ENCODE measurements at places on chromosomes 5 and 9.

DNA sequence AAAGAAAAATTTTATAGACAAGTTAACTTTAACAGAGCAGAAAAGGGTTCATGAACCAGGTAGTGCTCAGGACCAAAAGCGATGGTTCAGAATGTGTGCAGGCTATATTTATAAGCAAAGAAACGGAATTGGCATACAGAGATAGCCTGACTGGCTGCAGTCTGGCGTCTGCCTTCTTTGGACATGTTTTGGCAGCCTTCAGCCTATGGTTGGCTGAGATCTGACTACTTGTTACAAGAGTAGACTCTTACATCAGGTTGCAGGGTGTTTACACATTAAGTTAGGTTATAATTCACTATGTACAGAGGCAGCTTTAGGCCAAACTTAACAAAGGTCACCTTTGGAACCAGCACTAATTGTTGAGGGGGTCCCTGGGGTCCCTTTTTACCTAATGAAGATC, 7.0 kb downstream of the NOP16 start:
- DNase-seq: no peak

DNA sequence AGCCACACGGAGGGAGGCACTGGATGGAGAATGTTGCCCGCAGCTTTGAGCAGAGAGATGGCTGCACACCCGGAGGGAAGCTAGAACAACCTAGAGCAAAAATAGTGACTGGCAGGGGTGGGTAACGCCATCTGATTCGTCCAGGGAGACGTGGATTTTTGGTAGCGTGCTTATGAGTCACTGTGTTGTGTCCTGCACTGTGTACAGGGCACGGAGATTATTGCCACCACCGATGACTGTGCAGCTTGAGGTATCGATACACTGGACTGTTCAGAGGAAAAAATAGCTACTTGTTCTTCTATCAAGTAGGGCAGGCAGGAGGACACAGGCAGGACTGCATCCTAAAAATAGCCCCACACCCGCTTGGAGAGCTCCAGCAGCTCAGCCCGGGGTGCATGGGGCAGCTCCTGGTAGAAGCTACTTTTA, 6.0 kb downstream of the UBE2QL1 start:
- no peak for DNase-seq

- DNase-seq: no peak
Measured at GRCh38 chr9:131181091-131181681, 55.8 kb downstream of the NUP214 start.

DNA sequence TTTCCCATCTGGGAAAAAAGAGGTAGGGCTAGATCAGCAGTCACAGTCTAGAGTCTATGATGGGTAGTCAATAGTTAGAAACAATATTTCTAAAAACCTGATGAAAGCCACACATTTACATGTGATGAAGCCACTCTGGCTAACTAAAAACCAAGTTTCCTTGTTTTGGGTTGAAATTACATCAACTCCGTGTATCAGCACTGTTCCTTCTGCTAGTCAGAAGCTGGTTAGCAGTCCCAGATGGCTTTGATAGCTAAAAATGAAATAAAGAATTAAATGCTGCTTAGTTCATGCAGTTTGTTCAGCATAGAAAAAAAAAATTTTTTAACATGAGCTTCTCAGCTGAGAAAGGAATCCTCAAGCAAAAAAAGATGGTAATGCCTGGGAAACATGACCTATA, 136.7 kb downstream of the FAM114A2 start:
- DNase-seq: no peak

DNA sequence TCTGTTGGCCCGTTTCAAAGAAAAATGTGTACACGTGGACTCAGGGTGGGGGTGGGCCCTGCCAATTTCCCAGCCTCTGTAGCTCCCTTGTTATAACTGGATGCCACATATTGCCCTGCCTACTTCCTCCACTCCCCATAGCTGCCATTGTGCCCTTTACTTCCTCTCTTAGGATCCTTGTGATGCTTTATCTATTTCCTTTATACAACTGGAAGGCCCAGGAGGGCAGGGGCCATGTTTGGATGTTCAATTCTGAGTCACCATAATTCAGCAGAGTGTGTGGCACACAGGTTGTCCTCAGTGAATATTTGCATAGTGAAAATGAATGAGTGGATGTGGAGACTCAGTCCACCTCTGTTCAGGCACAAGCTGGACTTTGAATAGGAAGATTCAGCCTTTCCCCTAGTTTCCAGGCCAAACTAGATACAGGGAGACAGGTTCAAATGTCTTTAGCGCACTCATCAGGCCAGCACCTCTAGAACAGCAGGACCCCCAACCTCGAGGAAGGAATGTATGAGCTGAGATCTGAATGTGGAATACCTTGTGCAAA, 10.6 kb upstream of the FEM1C start:
- DNase-seq: no peak

DNA sequence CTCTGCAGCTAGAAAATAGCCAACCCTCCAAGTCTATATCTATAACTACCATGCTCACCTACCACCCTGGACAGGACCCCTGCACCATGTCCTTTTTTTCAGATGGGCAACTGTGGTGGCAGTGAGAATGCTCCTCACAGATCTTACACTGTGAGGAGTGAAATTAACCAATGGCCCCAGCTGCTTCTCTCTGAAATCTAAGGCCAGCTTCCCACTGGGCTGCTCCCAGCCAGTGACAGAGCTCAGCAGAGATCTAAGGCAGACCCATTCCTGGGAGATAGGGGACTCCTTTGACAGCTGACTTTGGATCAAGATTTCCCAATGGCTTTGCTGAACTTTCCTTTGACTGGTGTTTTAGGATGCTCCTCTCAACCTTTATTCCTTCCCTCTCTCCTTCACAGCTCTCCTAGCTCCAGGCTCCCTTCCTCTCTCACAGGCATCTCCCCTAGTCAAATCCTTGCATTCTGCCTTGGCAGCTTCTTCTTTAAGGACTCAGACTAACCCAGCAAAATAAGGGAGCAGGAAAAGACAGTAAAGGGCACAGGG, 1.6 kb upstream of the ARAP3 start:
- no peak for DNase-seq

DNA sequence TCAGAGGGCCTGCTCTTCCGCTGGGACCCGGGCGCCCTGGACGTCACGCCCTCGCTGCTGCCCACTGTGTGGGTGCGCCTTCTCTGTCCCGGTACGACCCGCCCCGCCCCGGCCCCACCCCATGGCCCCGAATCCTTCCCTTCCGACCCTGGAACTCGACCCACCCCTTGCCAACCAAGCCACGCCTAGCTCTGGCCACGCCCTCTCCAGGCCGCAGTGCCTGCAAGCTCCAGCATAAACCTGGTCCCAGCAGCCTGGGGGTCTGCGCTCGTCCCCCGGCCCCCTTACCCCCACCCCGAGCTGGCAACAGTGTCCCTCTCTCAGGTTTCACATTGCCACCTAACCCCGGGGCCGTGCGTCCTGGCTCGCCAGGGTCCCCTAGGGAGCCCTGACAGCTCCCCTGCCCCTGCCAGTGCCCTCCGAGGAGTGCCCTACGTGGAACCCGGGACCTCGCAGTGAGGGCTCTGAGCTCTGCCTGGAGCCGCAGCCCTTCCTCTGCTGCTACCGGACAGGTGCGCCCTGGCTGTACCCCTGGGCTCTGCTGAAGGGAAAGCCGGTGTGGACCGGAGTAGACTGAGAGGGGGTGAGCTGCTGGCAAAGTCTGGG, 3.4 kb downstream of the ADGRD2 start:
- DNase-seq: no peak

GRCh38 chr5:82656341-82656761, 378.2 kb upstream of the RPS23 start:
- DNase-seq: no peak

DNA sequence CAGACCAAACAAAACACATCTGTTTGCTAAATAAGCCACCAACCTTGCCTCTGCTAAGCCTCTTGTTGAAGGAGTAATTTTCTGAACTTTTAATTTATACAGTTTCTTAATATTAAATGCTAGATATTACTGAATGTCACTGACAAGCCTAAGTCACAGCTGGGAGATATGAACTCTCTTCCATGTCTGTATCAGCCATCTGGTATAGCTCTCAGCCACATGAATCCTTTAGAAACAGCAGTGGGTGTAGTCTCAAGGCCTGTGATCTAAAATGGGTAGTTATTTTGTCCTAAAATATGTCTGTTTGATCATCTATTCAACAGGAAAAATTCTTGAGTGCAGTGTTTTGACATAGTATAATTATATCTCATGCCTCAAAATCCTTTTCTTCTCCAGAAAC, 97.2 kb downstream of the CAMK4 start:
- DNase-seq: no peak

DNA sequence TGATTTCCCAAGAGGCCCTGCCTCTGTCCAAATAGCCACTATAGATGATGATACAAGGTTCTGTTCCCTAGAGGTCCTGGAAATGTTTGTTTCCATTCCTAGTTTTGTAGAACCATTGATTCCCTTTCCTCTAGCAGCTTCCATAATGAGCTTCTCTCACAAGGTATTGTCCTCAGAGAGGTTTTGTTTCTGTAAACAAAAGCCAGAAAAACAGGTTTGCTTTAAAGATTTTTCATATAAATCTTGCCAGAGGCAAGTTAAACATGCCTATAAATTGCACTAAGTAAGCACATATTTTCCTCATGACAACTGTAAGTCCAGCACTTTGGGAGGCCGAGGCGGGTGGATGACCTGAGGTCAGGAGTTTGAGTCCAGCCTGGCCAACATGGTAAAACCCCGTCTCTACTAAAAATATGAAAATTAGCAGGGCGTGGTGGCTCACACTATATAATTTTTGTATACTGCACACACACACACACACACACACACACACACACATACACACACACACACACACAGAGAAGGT, 1787.7 kb downstream of the EFNA5 start:
- DNase-seq: no peak

DNA sequence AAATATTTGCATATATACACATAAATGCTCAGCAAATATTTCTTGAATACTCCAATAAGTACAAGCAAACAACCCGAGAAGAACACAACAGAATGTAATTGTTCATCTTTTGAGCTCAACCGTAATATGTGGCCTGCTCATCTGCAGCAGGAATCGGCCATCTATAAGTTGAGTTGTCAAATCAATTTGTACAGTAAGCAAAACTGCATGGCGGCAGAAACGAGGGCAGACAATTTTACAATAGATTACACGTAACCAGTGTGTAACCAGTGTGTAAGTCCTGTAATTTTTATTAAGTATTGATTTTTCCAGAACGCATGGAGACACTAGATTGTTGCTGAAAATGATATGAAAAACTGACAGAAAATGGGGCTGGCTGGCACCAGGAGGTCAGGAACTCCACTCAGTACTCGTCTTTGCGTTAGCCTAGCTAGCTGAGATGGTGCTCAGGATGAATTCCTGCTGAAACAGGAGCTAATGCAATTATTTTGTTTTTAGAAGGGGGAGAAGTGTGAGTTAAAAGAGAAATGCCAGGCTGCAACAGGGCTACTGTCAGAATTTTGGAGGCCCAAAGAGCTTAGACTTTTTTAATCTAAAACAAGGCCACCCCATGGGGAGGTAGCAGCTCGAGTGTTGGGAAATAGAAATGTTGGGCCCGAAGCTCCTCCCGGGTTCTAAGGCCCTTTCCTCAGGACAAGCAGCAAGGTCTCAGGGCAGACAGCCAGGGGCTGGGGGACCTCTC, 682 bp downstream of the DHX29 start:
- DNase-seq: no peak

- DNase-seq: peak; percentile 33
Measured at GRCh38 chr9:2016408-2017330, 1.5 kb downstream of the SMARCA2 start.
